Osteoblast (primary cell): ENCODE measurements at places on chromosomes 7 and 10. TPM values are rescaled to one million over a fixed set of nuclear protein-coding genes. Genes with fewer than 3 reads are reported as not detected.

TEX36 gene
- not detected in 2 replicates for total RNA-seq

CYP3A4 gene
- total RNA-seq: not detected in 2 replicates

TCTN3 gene
- 34.4 and 44.2 TPM in 2 replicates for total RNA-seq

GRCh38 chr10:6786579-6787031 lies 206.5 kb upstream of the PRKCQ start:
- DNase-seq: no peak

DNA sequence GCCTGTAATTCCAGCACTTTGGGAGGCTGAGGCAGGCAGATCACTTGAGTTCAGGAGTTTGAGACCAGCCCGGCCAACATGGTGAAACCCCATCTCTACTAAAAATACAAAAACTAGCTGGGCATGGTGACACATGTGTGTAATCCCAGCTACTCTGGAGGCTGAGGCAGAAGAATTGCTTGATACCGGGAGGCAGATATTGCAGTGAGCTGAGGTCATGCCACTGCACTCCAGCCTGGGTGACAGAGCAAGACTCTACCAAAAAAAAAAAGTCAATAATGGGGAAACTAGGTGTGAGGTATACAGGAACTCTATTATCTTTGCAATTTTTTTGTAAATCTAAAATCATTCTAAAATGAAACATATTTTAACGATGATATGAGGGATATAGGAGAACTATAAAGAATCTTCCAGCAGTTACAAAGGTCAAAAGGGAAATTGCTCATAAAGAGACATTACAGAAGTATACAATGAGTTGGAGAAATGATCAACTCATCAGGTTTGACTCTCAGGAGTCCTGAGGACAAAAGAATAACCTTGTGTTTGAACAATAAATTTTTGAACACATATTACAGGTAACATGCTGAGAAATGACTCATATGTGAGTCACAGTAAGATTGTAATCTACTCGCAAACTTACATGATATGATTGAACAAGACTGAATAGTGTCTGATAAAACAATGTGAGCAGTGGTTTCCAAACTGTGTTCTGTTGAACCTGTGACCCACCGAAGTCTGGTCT lies 272.6 kb downstream of the FGFR2 start:
- DNase-seq: no peak

DNA sequence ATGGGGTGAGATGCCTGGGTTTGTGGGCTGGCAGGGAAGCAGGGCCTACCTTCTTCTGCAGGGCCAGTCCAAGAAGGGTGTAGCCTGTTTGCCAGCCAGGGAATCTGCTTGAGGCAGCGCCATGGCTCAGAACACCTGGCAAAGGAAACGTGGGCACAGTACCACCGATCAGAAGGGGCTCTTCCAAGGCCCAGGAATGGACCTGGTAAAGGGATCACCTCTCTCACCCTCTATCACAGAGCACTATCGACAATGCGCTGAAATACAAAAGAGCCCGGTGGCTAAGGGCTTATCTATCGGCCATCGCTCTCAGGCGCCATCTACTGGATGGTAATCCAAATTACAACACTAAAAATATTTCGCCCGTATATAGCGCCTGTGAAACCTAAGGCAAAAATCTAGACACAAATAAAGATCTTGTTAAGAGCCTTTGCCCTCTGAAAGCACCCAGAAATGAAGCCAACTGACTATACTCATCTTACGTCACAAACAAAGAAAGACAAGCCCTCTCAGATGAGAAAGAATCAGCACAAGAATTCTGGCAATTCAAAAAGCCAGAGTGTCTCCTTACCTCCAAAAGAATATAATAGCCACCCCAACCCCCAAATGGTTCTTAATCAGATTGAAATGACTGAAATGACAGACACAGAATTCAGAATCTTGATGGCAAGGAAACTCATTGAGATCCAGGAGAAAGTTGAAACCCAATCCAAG lies 217.8 kb upstream of the HPS1 start:
- peak; percentile 34 for DNase-seq
